ENCODE measurements at places on chromosomes 3 and 15. TPM values are rescaled to one million over a fixed set of nuclear protein-coding genes. Genes with fewer than 3 reads are reported as not detected.
A peak's percentile ranks its signal among the peaks of the same experiment; 100 is the strongest.

DNA sequence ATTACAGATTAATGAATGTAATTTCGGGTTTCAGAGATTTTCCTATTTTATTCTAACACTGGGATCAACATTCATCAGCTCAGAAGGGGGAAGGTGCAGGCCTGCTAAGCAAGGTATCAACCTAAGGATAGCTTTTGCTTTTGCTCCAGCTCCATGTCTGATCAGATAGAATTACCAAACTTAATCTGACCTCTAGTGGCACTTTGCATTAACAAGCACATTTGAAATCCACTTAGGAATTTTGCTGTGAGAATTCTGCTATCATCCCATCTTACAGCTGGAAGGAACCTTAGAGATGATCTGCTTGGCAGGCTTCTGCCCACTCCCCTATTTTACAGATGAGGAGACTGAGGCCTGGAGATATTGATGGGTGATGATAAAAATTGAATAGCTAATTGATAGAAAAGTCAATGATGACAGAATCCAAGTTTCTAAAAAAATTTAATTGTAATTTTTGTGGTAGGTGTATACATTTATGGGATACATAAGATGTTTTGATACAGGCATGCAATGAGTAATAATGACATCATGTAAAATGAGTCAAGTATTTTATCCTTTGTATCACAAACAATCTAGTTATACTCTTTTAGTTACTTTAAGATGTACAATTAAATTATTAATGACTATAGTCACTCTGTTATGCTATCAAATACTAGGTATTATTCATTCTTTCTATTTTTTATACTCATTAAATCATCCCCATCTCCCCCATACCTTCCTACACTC, 209.2 kb upstream of the ZPLD1 start:
- peak; percentile 79 for DNase-seq

- no peak for DNase-seq
These were observed 13.0 kb downstream of the TBC1D2B start for GRCh38 chr15:78064544-78064943.

XXYLT1 gene
- total RNA-seq = 53.8 TPM

GRCh38 chr3:20648921-20649381, 462.9 kb upstream of the SGO1 start:
- DNase-seq = peak; percentile 32

SLC51A gene
- total RNA-seq = not detected

DNA sequence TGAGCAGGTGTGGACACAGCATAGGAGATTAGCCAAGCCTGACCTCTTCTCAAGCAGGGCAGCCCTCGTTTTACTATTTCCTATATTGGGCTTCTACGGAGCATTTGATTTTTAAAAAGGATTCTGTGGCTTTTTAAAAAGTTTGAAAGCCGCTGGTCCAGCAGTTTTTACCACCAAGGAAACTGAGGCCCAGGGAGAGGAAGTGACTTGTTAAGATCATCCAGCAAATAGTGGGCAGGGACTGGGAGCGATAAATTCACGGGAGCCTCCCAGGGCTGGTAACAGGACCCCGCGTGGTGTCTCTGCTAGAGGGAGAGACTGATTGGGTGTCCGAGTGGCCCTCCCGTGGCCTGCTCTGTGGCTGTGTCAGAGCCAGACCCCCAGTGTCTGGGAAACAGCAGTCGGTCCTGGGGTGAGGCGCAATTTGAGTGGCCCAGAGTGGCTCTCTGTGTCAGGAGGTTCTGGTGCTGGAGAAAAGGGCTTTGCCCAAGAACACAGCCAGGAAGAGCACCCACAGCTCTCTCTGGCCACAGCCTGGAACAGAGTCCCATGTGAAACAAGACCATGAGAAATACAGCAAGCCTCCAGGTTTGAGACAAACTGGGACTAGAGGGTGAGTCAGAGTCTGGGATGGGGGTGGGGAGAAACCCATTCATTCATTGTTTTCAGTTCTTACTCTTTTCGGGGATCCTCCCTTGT, 4.2 kb downstream of the FURIN start:
- peak; percentile 87 for DNase-seq

GRCh38 chr3:10195366-10196089, 30.8 kb downstream of the IRAK2 start:
- DNase-seq = no peak

TMEM108 gene
- 0.69 TPM for total RNA-seq
